ENCODE measurements at places on chromosomes 1 and 21.

- DNase-seq, result no peak
Observed at GRCh38 chr21:44740742-44741141, 29.4 kb upstream of the TSPEAR start.

DNA sequence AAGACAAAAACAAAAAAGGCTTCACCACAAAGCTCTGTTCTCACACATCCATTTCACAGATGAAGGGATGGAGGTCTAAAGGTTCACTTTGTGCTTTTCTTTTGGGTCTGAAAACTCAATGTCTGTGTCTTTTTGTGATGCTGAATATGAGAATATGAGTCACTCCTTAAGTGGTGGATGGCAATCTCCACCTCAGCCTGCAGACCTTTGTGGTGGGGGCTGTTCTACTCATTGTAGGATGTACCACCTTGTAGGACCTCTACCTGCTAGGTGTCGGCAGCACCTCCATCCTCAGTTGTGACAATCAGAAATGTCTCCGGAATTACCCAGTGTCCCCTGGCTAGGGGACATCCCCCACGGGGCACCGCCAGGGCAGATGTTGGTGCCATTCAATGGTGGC, 42.8 kb downstream of the UBASH3A start:
- no peak for DNase-seq

DNA sequence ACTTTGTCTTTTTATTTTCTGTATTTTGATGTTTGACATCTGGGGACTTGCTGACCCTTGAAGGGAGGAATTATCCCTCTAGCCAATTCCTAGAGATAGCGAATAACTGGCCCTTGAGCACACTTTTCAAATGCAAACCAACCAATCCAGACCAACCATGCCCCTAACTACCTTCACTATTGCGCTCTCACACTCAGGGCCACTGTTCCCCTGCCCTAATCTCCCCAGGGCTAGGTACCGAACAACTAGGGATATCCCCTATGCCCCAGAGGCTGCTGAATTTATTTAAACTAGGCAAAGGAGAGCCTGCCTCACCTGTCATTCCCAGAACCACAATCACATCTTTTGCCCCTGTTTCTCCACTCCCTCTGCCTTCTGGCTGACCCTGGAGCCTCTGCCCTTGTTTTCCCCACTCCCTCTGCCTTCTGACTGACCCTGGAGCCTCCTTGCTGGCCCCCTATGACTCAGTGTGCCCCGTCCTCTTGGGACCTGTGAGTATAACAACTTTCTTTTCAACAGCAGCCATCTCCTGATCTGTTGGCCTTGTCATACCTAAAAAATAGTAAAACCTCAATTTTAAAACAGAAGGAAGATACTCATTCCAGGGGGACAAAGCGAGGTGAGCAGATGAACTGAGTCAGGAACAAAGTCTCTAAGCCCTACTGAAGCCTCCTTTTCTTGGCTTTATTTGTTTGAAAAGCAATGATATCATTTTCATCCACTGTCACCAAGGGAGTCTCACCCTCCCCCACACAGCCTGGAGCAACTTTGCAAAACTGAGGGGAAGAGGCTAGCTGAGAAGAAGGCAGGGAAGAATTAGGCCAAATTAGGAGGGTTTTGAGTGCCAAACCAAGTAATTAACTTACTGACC, 115.5 kb downstream of the NMNAT2 start:
- DNase-seq, result no peak

GRCh38 chr1:87024936-87025540, 110.6 kb downstream of the HS2ST1 start:
- DNase-seq, result no peak

DNA sequence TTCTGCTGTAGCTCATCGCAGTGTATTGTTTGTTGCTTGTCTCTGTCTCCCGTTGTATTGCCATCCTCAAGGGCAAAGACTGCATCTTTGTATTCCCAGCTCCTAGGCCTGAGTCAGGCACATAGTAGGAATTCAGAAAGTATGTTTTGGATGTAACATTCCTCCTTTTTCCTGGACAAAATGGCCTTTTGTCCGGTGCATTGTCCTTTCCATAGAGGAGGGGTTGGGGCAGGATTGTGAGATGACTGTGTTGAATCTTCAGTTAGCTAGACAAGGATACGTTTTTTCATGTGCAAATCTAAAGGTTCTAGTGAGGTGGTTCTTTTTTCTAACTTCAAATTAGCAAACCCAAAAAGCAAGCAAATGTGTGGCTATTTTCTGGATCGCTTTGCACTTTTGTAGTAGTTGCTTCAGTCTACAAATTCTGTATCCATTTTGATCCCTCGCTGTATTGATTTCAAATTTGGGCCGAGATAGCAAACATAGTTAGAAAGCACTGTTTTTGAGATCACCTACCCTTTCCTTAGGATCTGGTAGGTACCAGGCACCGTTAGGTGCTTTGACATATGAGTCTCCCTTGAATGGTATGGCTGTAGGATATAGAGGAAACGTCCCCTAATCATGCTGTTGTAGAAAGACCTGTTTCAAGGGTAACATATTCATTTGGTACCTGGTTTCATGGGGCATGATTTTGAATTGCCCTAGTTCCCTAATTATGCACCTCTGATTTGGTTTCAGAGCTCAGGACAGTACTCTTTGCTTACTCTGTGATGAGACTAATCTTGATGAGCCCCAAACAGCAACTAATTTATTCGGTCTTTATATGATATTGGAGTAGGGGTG, 1.2 kb downstream of the PPP1R8 start:
- no peak for DNase-seq

GRCh38 chr1:229162825-229163515, 107.9 kb upstream of the RAB4A start:
- DNase-seq, result no peak

- DNase-seq, result no peak
Observed at GRCh38 chr1:27015260-27015659, 2.6 kb upstream of the TENT5B start.
